ENCODE measurements at places on chromosomes 2 and 18.

DNA sequence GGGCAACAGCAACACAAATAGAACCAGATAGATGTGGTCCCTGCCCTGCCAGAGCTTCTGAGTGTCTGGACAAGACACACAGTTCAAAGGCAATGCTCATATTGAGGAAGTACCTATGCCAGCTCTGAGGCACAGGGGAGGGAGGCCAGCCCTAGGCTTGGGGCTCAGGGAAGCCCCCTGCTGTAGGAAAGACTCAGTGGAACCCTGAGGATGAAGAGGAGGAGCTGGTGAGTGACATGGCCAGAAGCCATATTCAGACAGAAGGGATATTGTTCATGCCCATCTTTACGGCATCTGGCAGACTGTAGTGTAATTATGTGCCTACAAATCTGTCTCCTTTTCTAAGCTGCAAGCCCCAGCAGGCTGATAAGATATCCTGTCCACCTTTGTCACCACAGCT, 8.8 kb downstream of the SIGLEC15 start:
- DNase-seq = no peak

- DNase-seq = no peak
These were observed 43.0 kb downstream of the CROCC2 start for GRCh38 chr2:240948905-240949790.

- DNase-seq = no peak
These were observed 25.3 kb downstream of the ADCY3 start for GRCh38 chr2:24894750-24895149.

DNA sequence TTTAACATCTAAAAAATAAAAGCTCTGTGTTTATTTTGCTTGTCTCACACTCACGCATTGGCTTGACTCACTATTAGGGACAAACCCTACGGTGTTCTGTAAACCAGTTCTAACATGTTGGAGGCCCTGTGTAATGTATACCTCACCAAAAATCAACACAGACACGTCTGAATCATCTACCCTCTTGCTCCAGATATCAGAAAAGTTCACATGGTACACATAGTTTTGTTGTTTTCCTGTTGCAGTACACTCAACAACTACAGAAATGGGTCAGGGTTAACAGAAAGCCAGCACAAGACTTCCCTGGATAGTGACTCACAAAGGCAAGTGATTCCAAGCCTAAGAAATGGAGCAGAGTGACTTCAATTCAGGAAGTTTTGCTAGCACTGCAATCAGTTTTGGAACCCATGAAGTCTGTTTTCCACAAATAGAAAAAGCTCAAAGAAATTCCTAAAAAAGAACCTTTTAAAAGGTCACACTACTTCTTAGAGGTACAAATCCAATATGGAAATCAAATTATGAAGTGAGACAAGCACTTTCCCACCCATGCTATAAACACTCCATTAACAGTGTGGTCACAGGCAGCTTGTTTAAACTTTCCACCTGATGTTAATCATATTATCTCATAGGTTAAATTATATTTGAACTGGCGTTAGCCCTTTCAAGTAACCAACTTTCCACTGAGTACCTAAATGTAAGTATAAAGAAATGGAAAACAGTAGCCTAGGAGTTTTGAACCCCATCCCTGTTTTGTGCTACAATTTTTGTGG, 87.4 kb downstream of the GAREM1 start:
- peak; percentile 96 for DNase-seq
